Fibroblast of skin of back (primary cell): ENCODE measurements at places on chromosomes 1 and 21.
A peak's percentile ranks its signal among the peaks of the same experiment; 100 is the strongest.

GRCh38 chr1:64405833-64406232, 64.1 kb upstream of the CACHD1 start:
- no peak for DNase-seq

DNA sequence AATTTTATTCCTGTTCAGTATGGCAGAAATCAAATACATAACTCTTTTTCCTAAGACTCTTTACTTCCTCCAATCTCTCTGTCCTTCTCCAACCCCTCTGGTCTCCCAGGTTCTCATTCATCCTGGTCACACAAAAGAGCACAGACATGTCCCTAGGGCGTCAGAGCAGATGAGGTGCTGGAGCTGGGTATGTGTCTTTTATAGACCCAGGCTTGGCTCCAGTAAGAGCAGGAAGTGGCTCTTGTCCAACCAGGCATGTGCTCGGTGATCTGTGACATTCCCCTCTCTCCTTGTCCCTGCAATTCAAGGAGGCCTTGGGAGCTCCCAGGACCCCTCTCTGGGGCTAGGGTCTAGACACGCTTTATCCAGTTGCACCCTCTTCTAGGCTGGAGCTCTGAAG, 18.0 kb upstream of the LCE2D start:
- no peak for DNase-seq

DNA sequence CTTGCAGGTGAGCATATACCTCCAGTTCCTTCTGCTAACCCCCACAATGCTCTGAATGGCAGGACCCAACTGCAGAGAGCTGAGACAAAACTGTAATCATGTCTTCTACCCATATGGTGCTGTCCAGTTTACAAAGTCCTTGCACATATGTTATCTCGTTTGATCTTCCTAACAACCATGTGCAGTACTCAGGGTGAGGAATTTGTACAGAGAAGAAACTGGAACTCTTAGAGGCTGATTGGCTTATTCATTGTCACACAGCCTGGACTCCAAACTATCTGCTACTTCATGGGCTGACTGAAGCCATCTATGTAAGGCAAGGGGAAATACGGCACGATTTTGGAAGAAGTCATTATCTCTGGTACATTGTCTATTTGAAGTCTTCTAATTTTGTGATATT, 191.1 kb downstream of the TNR start:
- no peak for DNase-seq

DNA sequence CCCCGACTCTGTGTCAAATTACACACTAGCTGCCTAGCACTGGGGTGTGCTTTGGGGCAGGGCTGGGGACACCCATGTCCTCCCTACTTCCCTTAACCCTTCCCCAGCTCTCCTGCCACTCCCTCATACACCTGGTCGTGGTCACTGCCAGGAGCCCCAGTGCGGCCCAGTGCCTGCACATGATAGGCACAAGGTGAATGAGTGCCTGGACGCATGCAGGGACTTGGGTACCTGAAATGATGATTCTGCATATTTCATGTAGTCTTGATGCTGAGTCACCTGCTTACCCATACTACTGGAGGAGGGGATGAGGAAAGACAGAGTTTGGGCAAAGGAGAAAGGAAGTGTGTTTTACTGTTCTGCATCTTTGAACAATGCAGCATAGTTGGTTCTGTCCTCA, 1.5 kb upstream of the VANGL2 start:
- DNase-seq = no peak

- no peak for DNase-seq
Measured at GRCh38 chr1:154896771-154897286, 26.7 kb upstream of the KCNN3 start.

DNA sequence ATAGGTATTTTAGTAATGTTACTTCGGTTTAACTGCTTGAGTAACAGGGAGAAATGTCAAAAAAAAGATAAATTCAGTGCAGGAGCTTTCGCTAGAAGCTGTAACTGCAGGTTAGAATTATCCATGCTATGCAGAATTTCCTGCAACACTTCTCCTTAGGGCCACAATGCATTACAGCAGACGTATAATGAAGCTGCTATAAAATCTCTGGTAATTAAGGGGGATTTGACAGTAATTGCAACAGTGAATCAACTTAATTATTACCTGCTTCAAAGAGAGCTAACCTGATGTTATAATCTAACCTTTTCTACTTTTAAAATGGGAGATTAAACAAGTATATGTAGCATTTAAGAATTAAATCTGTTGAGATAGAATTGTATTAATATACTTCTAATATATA, 92.6 kb downstream of the ATG4C start:
- DNase-seq = no peak

GRCh38 chr1:84467298-84467697, 11.8 kb upstream of the RPF1 start:
- DNase-seq = no peak

GRCh38 chr1:74712881-74713280, 20.0 kb downstream of the CRYZ start:
- no peak for DNase-seq

GRCh38 chr1:20696397-20697333, 21.1 kb downstream of the KIF17 start:
- peak; percentile 95 for DNase-seq

DNA sequence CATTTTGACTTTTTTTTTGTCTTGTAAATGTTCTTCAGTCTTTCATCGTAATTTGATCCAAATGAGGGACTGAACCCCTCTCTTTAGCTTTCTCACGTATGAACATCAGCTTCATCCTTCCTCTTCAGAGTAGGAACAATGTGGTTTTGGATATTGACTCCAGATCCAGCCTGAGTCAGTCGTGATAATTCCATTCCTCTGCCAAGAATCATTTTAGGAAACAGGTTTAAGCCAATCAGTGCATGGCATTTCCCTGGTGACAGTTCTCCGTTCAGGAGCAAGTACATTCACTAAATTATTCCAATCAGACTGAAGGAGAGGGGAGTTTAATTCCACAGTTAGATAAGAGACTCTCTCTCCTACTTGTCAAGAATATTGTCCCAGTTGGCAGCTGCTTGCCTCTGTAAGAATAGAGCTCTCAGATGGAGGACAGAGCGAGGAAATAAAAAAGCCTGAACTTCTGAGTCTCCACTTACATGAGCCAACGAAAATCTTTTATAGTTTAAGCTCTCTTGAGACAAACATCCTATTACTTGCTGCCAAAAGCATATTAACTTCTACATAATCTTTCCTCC, 18.6 kb downstream of the RHOU start:
- peak; percentile 10 for DNase-seq

GRCh38 chr1:190759807-190760206, 282.1 kb upstream of the BRINP3 start:
- DNase-seq = no peak

DNA sequence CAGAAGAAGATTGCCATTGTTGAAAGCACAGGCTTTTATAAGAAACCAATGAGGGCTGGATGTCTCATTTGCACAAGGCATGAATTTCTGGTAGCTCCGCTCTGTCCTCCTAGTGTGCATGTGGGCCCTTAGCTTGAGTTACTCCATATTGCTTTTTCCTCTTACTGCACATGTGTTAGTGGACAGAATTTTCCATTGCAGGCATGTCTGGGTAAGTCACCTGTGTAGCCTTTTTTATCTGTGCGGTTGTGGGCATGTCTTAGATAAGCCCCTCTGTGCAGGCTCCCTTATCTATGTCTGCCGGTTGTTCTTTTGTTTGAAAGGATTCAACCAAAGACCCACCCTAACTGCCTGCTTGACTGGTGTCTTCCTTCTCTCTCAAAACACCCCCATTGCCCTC, 7.2 kb upstream of the CLCA1 start:
- DNase-seq = no peak

- DNase-seq = no peak
Measured at GRCh38 chr1:118914379-118915161, 73.6 kb downstream of the TBX15 start.

GRCh38 chr21:25557180-25557579, 50.1 kb downstream of the MRPL39 start:
- DNase-seq = peak; percentile 19

- no peak for DNase-seq
Measured at GRCh38 chr1:114524944-114525343, 13.9 kb upstream of the TRIM33 start.

DNA sequence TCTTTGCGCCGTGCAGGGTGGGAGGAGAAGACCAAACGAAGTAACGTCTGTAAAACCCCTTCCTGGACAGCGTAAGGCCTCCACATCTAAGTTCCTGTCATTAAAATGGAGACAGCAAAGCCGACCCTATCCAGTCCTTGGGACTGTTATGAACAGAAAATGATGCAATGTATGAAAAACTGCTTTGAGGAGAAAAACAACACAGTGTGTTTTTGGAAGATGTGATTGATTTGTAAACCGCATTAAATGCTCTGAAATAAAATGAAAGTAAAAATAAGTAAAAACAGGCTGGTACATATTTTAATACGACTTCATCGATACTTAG, 827 bp upstream of the URB1 start:
- DNase-seq = no peak

- no peak for DNase-seq
Measured at GRCh38 chr1:12372761-12373160, 142.9 kb downstream of the VPS13D start.
